CD14-positive monocyte (primary cell): ENCODE measurements at places on chromosomes 6 and 20.

DNA sequence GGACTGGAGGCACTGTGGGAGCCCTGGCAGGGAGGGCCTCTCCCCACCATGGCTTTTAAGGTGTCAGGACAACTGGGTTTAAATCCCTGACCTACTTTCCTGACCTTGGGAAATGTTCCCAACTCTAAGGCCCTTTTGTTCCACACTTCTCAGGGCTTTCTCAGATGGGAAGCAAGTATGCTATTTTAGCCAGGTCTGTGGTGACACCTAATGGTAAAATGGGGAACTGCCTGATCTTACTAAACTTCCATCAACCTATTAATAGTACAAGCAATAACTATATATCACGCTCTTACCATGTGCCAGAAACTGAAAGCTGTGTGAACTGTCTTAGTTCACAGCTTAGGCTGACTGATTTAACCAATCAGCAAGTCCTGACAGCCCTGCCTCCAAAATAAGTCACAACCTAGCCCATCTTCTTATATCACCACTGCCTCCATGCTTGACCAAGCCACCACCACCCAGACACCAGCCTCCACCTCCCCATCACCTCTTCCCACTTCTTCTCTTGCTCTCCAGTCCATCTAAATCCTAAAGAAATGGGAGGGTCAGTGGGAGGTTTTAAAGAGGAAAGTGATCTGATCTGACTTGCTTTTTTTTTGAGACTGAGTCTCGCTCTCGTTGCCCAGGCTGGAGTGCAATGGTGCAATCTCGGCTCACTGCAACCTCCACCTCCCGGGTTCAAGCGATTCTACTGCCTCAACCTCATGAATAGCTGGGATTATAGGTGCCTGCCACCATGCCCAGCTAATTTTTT, 6.9 kb upstream of the BLCAP start:
- no peaks in the 10 kb centered on the region for H3K27me3 ChIP-seq
- no peak overlapping the region for H3K27ac ChIP-seq
- H3K4me3 ChIP-seq: no peak overlapping the region
- peak; percentile 72 for DNase-seq
- H3K36me3 ChIP-seq: no peaks in the 10 kb centered on the region

DNA sequence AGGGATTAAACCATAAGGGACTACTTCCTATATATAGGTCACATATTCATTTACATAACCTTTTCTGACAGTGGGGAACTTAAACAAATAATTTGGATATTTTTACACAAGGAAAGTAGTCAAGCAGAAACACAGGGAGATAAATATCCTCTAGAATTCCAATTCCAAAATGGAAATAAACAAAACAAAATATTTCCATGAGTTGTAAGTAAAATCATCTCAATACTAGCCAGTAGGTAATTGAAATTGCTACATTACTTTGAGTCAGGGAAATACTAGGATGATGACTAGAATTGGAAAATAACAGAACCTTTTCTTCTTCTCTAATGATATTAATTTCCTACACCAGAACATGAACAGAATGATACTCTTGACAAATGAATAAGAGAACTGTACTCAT, 1308.1 kb upstream of the GJE1 start:
- DNase-seq: no peak
- no peaks in the 10 kb centered on the region for H3K4me1 ChIP-seq
- H3K4me3 ChIP-seq: no peak overlapping the region
- H3K36me3 ChIP-seq: no peaks in the 10 kb centered on the region

GRCh38 chr6:1872649-1873131, 263.0 kb downstream of the FOXC1 start:
- no peak overlapping the region for H3K4me3 ChIP-seq
- H3K27me3 ChIP-seq: no peaks in the 10 kb centered on the region
- peaks cover 7% of the 10 kb centered on the region for H3K4me1 ChIP-seq
- no peaks in the 10 kb centered on the region for H3K36me3 ChIP-seq

DNA sequence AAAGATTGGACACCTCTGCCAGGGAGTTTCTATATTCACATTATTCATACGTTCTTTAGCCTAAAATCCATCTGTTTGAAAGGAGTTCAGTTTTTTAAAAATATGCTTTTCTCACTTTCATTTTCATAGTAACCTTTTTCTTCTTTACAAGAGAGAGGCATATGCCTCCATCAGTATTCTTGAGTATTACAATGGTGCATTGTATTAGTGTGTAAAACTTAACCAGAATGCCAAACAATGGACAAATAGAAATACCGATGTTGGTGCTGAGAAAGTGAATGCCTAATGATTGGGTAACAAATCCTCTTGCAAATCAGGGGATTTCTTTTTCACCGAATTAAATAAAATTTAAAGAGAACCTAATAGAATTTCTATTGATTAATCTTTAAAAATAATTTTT, 163.2 kb upstream of the LAMA2 start:
- no peaks in the 10 kb centered on the region for H3K4me1 ChIP-seq
- H3K27me3 ChIP-seq: no peaks in the 10 kb centered on the region
- no peaks in the 10 kb centered on the region for H3K36me3 ChIP-seq
- DNase-seq: no peak

- H3K36me3 ChIP-seq: no peaks in the 10 kb centered on the region
- H3K27me3 ChIP-seq: no peaks in the 10 kb centered on the region
These were observed 42.0 kb downstream of the EDN1 start for GRCh38 chr6:12331951-12332749.

GRCh38 chr6:133817460-133818047, 71.4 kb upstream of the TCF21 start:
- H3K36me3 ChIP-seq: no peaks in the 10 kb centered on the region
- H3K4me3 ChIP-seq: no peak overlapping the region
- no peak overlapping the region for H3K27ac ChIP-seq
- no peaks in the 10 kb centered on the region for H3K27me3 ChIP-seq
- DNase-seq: no peak

- H3K4me1 ChIP-seq: peaks cover 30% of the 10 kb centered on the region
- H3K36me3 ChIP-seq: peaks cover 12% of the 10 kb centered on the region
- no peak for DNase-seq
- peak overlapping the region; percentile 42 for H3K27ac ChIP-seq
These were observed 8.2 kb downstream of the DIDO1 start for GRCh38 chr20:62918147-62918546.

DNA sequence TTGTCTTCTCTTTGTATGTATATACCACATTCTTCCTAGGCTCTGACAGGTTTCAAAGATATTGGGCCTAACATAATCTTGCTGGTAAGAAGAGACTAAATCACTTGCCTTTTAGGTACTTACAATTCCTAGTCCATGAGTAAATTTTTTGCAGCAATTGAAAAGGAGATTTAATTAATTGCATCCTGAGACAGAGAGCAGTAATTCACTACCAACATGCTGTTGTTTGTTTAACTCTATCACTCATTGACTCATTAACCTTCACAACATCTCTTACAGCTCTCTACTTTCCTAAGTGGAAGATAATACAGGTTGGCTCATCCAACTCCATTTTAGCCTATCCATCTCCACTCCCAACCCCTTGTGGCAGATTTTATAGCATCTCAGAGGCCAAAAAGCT, 280.4 kb downstream of the ALDH8A1 start:
- no peak overlapping the region for H3K27ac ChIP-seq
- H3K27me3 ChIP-seq: no peaks in the 10 kb centered on the region
- no peak for DNase-seq
- peaks cover 8% of the 10 kb centered on the region for H3K4me1 ChIP-seq
- no peaks in the 10 kb centered on the region for H3K36me3 ChIP-seq
- H3K4me3 ChIP-seq: no peak overlapping the region

DNA sequence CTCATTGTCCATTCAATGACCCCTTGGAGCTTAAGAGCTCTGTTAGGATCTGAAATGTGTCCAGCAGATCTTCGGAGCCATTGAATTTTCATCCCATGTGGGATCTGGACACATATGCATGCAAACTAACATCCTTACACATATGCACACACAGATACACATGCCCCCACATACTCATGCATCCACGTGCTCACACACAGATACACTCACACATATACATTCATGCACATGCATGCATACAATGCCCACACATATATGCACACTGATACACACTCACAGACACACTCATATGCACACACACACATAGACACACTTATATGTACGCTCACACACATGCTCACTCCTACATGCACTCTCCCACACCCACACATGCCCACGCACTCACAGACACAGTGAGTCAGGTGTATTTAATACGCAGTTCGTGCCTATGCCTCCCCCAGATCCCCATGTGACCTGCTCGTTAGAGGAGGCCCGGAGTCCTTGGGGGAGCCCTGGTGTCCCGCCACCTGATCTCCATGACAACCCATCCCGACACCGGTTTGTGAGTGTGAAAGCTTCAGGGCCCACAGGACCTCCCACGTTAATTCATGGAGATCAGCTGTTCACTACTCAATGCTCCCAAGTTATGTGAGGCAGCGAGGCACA, 121.9 kb upstream of the SULF2 start:
- DNase-seq: no peak
- H3K36me3 ChIP-seq: no peaks in the 10 kb centered on the region
- no peaks in the 10 kb centered on the region for H3K4me1 ChIP-seq
- H3K27me3 ChIP-seq: no peaks in the 10 kb centered on the region
- H3K4me3 ChIP-seq: no peak overlapping the region

DNA sequence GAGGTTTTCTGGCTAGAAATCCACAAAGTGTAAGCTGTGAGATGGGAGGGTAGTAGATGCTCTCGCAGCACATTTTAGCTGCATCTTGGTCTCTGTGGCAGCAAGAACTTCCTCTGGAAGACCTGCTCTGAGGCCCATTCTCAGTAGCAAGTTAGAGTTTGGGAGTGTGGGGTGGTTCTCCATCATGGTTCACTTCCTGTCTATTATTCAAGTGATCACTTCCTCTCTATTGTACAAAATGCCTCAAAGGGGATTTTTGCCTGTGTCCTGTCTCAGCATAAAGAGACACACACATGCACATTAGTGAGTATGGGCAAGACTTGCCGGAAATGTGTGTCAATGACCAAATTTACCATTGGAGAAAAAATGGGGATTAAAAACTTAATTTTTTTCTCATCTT, 42.5 kb downstream of the LYRM2 start:
- H3K4me1 ChIP-seq: peaks cover 15% of the 10 kb centered on the region
- H3K27me3 ChIP-seq: no peaks in the 10 kb centered on the region
- H3K36me3 ChIP-seq: no peaks in the 10 kb centered on the region
- H3K27ac ChIP-seq: peak overlapping the region; percentile 51
- peak; percentile 6 for DNase-seq

DNA sequence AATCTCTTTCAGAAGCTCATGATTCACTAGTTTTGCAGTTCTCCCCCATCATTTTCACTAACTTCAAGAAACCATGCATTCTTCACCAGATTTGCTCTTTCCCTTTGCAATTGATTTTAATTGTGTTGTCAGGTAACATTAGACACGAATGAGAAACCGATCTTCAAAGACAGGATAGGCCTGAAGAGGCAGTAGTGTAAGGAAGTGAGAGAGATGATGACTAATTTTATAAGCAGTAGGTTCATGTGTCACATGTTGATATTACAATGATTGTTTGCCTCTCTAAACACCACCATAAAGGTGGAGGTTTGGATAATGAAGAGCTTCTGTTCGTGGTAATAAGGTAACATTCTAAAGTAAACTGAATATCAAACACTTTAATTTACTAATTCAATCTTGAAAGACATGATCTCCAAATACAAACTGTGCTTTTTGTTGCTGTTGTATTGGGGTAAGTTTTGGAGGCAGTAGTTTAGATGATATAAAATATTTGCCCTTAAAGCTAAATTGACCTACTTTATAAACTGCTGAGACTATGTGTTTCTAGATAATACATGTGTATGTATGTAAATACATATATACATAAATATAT, 207.2 kb downstream of the PHACTR1 start:
- no peak overlapping the region for H3K4me3 ChIP-seq
- H3K27ac ChIP-seq: no peak overlapping the region
- no peaks in the 10 kb centered on the region for H3K4me1 ChIP-seq
- no peak for DNase-seq

DNA sequence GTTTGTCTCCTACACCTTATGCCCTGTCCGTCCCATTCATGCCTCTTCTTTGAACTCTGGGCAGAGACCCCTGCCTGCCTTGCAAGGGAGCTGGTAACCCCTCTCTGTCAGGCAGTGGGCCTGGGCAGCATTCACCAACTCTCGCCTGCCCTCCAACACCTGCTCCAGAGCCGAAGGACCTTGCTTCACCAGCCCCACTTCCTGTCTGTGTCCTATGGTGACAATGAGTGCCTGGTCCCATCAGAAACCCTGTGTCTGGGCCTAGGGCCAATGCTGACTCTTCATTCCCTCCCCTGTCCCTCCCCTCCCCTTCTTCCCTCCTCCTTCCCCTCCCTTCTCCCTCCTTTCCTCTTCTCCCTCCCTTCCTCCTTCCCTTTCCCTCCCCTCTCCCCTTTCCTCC, 22.8 kb upstream of the PCMTD2 start:
- H3K4me3 ChIP-seq: no peak overlapping the region
- no peaks in the 10 kb centered on the region for H3K36me3 ChIP-seq
- H3K4me1 ChIP-seq: no peaks in the 10 kb centered on the region
- no peak overlapping the region for H3K27ac ChIP-seq
- H3K27me3 ChIP-seq: no peaks in the 10 kb centered on the region

- H3K4me1 ChIP-seq: peaks cover 3% of the 10 kb centered on the region
- no peak for DNase-seq
- no peak overlapping the region for H3K27ac ChIP-seq
- no peak overlapping the region for H3K4me3 ChIP-seq
- H3K36me3 ChIP-seq: no peaks in the 10 kb centered on the region
These were observed 17.8 kb downstream of the QKI start for GRCh38 chr6:163432300-163432699.

DNA sequence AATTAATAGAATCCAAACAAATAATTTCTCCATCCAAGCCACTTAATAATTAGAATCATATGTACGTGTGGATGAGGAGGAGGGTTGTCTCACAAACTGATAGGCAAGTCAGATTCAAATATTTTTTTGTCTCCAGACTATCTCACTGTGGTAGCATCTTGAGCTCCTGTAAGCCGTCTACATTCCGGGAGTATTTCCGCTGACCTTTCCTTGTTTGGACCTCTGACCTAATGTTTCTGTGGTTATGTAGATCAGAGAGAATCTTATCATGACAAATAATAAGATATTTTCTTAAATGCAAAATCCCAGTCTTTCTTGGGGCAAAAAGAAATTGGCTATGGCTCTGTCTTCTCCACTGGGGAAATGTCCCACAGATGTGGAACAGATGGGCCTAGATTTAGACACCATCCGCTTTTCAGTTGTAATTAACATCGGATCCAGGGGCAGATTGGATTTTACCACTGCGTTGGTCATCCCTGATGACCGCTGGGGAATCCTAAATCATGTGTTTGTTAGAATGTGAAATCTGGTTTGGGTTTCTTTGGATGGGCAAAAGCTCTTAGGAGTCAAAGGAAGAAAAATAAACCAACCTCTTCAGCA, 197.1 kb upstream of the RIN2 start:
- DNase-seq: no peak
- no peaks in the 10 kb centered on the region for H3K4me1 ChIP-seq
- no peak overlapping the region for H3K27ac ChIP-seq
- H3K27me3 ChIP-seq: no peaks in the 10 kb centered on the region
- no peak overlapping the region for H3K4me3 ChIP-seq

DNA sequence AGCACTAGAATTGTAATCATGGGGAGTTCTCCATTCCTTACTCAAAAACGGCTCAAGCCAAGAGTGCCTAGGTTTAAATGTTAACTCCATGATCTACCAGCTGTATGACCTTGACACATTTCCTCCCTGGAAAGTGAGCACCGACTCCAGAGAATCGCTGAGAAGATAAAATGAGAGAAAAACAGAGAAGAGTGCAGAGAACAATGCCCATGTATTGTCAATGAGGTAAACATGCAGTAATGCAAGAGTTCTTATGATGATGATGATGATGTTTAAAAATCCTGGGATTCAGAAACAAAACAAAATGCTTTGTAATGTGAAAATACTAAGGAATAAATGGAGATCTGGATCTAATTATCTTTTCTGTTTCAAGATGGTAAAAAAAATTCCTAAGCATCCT, 64.8 kb upstream of the BEND6 start:
- H3K36me3 ChIP-seq: no peaks in the 10 kb centered on the region
- peaks cover 7% of the 10 kb centered on the region for H3K4me1 ChIP-seq
- no peak overlapping the region for H3K27ac ChIP-seq
- no peak overlapping the region for H3K4me3 ChIP-seq
